ENCODE measurements at places on chromosomes 16 and 17.

- DNase-seq = no peak
These were observed 36.4 kb upstream of the CCDC182 start for GRCh38 chr17:57781386-57782061.

DNA sequence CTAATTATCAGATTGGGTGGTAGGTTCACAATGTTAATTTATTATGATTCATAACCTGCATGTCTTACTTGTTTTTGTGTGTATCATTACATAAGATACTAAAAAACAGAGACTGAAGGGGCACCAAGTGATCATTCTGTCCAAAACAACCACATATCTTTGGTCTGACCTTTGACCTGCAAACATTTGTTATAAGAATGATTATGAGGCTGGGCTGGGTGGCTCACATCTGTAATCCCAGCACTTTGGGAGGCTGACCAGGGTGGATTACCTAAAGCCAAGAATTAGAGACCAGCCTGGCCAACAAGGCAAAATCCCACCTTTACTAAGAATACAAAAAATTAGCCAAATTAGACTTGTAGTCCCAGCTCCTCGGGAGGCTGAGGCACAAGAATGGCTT is 116.4 kb downstream of the SPAG9 start:
- DNase-seq = no peak

GRCh38 chr17:55825213-55825612 is 74.4 kb downstream of the PCTP start:
- DNase-seq = no peak

DNA sequence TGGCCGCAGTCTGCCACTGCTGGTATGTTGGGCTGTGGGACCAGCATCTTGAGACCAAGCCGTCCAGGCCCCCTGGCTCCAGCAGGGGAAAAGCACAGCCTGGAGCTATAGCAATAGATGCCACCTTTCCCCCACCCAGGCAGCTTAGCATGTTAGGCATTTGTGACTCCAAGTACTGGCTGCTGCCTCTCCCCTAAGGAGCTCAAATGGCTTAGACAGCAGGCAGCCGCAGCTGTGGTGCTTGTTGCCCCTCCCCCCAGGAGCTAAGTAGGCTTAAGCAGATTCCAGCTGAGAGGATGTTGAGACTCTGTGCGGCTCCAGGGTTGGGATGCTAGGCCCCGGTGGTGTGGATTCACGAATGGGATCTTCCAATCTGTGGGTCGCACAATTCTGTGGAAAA is 88.8 kb upstream of the ANKFN1 start:
- DNase-seq = no peak

DNA sequence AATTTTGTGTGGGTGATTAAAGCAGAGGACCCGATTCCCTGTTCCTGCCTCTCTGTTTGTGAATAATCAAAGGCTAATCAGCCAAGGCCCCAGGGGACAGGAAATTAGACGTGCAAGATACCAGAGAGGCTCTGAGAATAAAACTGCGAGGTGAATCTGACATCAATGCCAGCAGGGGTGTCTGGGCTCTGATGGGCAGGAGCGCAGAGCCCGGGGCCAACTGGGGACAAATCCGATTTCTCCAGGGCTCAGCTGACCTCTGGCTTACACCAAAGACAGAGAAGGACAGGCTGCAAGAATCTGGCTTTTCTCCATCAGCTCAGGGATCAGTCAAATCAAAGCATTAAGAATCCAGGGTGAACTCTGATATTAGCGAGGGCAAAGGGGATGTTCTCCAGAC is 174.3 kb downstream of the XYLT1 start:
- no peak for DNase-seq

DNA sequence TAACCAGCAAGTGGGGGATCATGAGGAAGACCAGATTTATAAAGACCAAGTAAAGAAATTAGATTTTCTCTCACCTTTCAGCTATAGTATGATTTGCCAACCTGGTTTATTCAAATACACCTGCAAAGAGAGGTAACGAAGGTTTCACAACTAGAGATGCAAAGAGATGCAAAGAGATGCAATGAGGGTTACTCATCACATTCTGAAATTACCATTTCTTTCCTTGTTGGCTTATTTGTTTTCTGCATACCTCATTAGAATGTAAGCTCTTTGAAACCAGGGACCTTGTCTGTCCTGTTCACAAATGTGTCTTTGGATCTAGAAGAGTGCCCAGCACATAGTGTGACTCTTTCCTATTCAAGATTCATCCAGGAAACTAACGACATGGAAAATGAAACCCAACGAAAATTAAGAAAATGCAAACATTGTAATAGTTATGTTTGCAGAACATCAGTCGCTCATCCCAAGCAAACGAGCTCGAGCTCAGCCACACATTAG is 9.0 kb upstream of the LONP2 start:
- no peak for DNase-seq

- DNase-seq = no peak
These were observed 48.5 kb downstream of the ARHGAP27 start for GRCh38 chr17:45384047-45384788.

- DNase-seq = no peak
These were observed 8.2 kb upstream of the FOXJ1 start for GRCh38 chr17:76149214-76149613.

DNA sequence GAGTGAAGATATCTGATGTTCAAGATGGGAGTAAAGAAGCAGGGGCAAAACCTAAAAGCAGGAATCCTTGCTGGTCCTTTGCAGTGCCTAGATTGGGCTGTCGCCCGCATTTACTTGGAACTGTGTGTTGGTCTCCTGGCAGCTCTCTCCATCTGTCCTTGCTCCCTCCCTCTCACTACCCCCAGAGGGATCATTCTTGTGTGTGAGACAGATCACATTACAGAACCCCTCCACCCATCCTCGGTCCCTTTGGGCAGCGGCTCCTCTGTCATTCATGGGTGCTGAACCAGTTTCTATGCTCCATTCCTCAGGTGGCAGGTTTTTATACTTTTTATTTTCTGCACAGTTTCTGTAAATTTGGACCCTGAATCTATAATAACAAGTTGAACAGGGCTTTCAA is 99.4 kb upstream of the MYOCD start:
- DNase-seq = no peak

DNA sequence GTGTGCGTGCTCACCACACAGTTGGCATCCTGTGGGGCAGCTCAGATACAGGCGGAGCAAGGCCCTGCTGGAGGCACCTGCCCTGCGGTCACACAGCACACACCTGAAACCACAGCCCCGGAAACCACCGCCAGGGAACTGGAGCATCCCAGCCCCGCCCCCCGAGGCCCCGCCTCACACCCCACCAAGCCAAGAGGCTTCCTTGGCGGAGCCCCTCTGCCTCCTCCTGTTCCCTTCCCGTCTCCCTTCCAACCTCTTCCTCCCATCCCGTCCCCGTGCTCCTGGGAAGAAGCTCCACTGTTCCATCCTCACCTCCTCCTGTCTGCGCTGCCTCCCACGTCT is 205.5 kb downstream of the NTN1 start:
- DNase-seq = no peak

Measured in cortex of kidney (tissue), 1 donor.